ENCODE measurements at places on chromosomes 7 and 10.

- no peaks in the 10 kb centered on the region for H3K27me3 ChIP-seq
- no peak overlapping the region for H3K4me3 ChIP-seq
- H3K36me3 ChIP-seq: peaks cover 3% of the 10 kb centered on the region
Measured at GRCh38 chr7:16926861-16927260, 45.1 kb upstream of the AGR3 start.

DNA sequence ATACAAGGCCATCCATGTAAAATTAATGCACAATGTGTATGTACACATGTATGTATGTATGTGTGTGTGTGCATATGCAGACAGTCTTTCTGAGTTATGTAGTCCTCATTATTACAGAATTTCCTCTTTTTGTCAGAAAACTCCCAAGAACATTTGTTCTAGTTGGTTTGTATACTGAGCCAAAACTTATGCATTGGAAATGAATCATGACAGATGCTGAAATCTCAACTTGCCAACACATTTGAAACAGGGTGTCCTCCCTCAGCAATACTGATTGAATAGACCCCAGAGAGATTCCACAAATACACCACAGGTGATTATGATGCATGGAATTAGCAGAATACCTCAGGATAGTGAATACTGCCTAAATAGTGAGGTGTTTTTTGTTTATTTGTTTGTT lies 472.9 kb upstream of the PCDH15 start:
- no peak for DNase-seq
- no peaks in the 10 kb centered on the region for H3K27me3 ChIP-seq
- H3K4me1 ChIP-seq: no peaks in the 10 kb centered on the region
- H3K36me3 ChIP-seq: no peaks in the 10 kb centered on the region
- no peak overlapping the region for H3K4me3 ChIP-seq

DNA sequence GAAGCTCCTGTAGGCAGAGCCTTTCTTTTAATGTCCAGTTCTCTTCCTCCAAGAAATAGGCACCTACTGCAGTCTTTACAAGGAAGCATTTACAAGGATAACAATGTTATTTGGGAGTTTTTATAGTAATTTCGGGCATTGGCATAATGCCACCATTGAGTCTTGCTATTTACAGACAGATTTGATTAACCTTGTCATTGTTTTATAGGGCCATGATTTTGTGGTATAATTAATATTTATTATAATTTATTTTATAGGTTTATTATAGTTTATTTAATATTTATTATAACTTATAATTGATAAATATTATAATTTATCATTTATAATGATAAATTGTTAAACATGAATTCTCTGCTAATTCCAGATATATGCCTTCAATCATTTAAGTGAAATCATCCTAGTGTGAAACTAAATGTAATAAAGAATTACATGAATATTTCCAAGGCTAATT lies 573 bp upstream of the POT1 start:
- H3K4me1 ChIP-seq: peaks cover 28% of the 10 kb centered on the region
- H3K27ac ChIP-seq: peak overlapping the region; percentile 90
- peaks cover 5% of the 10 kb centered on the region for H3K27me3 ChIP-seq
- DNase-seq: no peak
- H3K36me3 ChIP-seq: peaks cover 17% of the 10 kb centered on the region

- DNase-seq: no peak
- peaks cover 36% of the 10 kb centered on the region for H3K36me3 ChIP-seq
- peak overlapping the region; percentile 52 for H3K27ac ChIP-seq
Measured at GRCh38 chr7:150586068-150586784, 19.0 kb downstream of the GIMAP4 start.

DNA sequence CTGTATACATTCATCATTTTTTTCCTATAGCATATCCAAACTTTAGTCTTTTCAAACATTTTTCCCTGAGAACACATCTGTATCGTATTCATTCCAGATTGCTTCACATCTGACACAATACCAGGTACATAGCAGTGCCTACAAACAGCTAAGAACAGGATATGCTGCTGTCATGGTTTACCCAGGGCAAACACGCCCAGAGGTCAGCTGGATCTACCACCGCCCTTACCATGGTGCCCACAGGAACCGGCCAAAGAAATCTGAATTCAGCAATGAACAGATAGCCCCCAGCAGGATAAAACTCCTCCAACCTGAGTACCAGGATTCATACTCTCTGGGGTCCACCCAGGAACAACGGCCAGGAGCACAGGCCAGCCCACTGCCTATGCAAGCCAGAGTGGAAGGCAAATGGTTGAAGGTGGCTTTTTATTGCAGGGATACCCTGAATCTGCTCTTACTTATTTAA lies 43.0 kb downstream of the TNS3 start:
- no peak overlapping the region for H3K27ac ChIP-seq
- peaks cover 14% of the 10 kb centered on the region for H3K27me3 ChIP-seq
- H3K36me3 ChIP-seq: no peaks in the 10 kb centered on the region

GRCh38 chr7:67343572-67343971 lies 346.9 kb downstream of the TYW1 start:
- no peak overlapping the region for H3K4me3 ChIP-seq
- H3K36me3 ChIP-seq: peaks cover 12% of the 10 kb centered on the region
- no peaks in the 10 kb centered on the region for H3K4me1 ChIP-seq
- no peak for DNase-seq
- no peak overlapping the region for H3K27ac ChIP-seq

- DNase-seq: peak; percentile 30
- peaks cover 2% of the 10 kb centered on the region for H3K36me3 ChIP-seq
- H3K27ac ChIP-seq: peak within 1 kb of the TSS; percentile 85
- H3K4me3 ChIP-seq: peak within 1 kb of the TSS; percentile 69
- H3K4me1 ChIP-seq: peaks cover 6% of the 10 kb centered on the region
- peaks cover 64% of the 10 kb centered on the region for H3K27me3 ChIP-seq
Measured at GRCh38 chr10:129963641-129964501, at the start of gene EBF3. EBF3 (minus strand) TSS chr10:129964274; CDS start chr10:129963768, 506 bp downstream.

DNA sequence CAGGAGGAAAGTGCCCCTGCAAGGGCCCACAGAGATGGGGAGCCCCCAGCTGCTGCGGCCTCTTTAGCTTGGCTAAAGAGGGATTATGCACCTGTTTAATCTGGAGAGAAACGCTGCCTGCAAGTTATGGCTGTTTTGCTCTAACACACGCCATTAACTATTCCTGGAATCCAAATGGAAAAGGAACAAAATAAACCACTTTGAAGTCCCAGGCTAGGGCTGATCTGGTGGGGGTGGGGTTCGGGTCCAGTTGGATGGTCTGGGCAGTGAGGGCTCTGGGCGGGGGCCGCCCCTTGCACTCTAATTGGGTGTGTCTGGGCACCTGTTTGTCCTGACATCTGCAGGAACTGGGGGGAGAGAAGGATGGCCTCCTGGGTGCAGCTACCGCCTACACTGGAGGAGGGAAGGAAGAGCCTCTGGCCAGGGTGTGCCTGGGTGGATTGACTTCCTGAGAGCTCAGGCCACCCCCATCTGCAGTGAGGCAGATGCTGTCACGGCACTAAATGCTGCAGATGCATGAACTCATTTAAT lies 300.6 kb downstream of the ZEB1 start:
- no peaks in the 10 kb centered on the region for H3K36me3 ChIP-seq
- no peak overlapping the region for H3K4me3 ChIP-seq
- H3K27me3 ChIP-seq: peaks cover 7% of the 10 kb centered on the region
- no peak for DNase-seq
- no peak overlapping the region for H3K27ac ChIP-seq
- no peaks in the 10 kb centered on the region for H3K4me1 ChIP-seq

- no peak overlapping the region for H3K4me3 ChIP-seq
- H3K27ac ChIP-seq: no peak overlapping the region
- no peak for DNase-seq
- no peaks in the 10 kb centered on the region for H3K27me3 ChIP-seq
- H3K36me3 ChIP-seq: no peaks in the 10 kb centered on the region
Measured at GRCh38 chr7:79035858-79036257, 417.6 kb downstream of the MAGI2 start.

- peaks cover 77% of the 10 kb centered on the region for H3K36me3 ChIP-seq
- H3K4me3 ChIP-seq: no peak overlapping the region
- H3K27ac ChIP-seq: peak overlapping the region; percentile 34
- no peak for DNase-seq
- H3K4me1 ChIP-seq: peaks cover 67% of the 10 kb centered on the region
- H3K27me3 ChIP-seq: no peaks in the 10 kb centered on the region
Measured at GRCh38 chr7:130899638-130900401, 165.8 kb upstream of the KLF14 start.

DNA sequence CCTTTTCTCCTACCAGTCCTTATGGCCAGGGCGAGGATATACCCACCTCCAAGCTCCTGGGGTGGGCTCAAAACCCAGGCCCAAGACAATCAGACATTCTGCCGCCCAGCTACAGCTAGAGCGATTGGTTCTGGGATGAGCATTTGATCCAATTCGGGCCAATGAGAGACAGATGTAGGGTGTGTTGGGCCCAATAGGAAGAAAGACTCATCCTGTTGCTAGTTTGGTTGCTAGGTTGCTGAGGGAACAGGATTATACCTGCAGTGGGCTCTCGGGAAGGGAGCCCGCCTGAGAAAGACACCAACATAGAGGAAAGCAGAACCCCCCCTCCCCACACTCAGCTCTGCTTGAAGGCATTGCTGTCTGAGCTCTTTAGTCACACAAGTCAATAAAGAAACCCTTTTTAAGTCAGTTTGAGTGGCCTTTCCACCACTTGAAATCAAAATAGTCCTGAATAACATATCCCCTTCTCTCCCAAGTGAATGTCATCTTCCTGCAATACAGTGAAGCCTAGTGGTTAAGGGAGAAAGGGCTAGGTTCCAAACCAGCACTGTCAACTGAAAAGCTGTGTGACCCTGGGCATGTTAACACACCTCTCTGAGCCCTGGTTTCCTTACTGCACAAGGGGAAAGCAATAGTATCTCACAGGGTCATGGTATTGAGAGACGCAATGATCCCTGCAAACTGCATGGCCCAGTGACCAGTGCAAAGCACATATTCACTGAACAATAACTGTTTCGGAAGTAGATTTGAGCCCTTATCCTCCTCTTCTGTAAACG lies 21.8 kb downstream of the ITPRIP start:
- H3K4me1 ChIP-seq: peaks cover 22% of the 10 kb centered on the region
- peaks cover 18% of the 10 kb centered on the region for H3K36me3 ChIP-seq
- DNase-seq: no peak
- no peak overlapping the region for H3K4me3 ChIP-seq
- no peak overlapping the region for H3K27ac ChIP-seq

DNA sequence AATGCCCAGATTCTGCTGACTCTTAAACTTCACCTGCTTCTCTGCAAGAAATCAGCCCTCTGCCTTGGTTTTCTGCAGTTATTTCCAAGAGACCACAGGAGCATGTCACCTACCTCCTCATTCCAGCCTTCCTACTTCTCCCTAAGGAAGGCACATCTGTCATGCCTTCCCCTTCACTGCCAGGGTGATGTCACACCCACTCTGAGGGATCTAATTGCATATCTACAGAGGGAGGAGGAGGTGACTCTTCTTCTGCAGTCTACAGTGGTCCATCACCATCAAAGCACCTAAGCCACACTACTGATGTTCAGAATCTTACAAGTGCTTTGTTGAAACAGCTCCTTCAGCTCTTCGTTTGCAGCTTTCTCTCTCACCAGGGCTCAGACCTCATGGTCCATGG lies 275.5 kb downstream of the FGFR2 start:
- no peaks in the 10 kb centered on the region for H3K4me1 ChIP-seq
- no peak overlapping the region for H3K27ac ChIP-seq
- no peak overlapping the region for H3K4me3 ChIP-seq
- H3K36me3 ChIP-seq: no peaks in the 10 kb centered on the region
- DNase-seq: no peak
- H3K27me3 ChIP-seq: no peaks in the 10 kb centered on the region

DNA sequence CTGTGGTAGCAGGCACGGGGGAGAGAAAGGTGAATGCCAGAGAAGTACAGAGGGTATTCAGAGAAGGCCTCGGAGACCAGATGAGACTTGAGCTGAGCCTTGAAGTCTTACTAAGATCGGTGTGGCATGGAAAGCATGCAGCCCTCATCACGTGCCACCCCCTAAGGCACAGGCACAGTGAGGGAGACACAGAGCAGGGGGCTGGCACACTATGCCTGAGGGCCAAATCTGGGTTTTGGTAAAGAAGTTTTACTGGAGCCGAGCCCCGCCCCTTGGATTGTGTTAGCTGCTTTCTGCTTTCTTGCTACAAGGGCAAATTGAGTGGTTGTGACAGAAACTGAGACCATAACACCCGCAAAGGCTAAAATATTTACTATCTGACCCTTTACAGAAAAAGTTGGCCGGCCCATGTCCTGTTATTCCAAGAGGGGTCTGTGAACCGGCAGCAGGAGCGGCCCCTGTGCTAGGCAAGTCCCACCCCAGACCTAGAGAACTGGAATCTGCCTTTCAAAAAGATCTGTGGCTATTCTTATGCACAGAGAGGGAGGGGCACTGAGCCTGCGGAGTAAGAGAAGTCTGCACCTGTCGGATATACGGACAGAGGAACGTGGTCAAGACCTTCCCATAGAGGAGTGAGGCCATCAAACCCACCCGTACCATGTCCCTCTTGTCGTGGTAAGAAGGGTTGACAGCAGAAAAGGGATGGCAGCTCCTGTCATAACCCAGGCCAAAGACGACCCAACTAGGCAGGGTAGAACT lies 109.3 kb upstream of the RHEB start:
- peaks cover 20% of the 10 kb centered on the region for H3K4me1 ChIP-seq
- DNase-seq: no peak
- H3K4me3 ChIP-seq: no peak overlapping the region
- H3K36me3 ChIP-seq: peaks cover 4% of the 10 kb centered on the region

DNA sequence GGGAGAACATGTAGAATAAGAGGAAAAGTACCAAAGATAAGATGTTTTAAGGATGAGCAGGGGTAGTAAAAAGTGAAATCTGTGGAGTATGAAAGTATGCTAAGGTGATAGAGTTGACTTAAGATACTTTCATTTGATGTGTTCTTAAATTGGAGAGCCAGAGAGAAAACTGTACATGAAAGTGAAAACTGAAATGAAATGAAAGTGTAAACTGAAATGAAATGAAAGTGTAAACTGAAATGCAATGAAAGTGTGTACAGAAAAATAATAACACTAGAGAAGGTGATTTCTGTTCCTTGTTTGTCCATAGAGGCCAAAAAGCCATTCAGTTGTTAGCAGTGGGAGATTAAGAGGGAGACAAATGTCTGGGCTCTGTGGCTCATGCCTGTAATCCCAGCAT lies 17.5 kb downstream of the AHR start:
- DNase-seq: no peak
- H3K27me3 ChIP-seq: no peaks in the 10 kb centered on the region
- H3K4me3 ChIP-seq: no peak overlapping the region
- peaks cover 31% of the 10 kb centered on the region for H3K36me3 ChIP-seq
- peak overlapping the region; percentile 3 for H3K27ac ChIP-seq
- peaks cover 19% of the 10 kb centered on the region for H3K4me1 ChIP-seq

- no peak overlapping the region for H3K27ac ChIP-seq
- no peaks in the 10 kb centered on the region for H3K4me1 ChIP-seq
- no peak overlapping the region for H3K4me3 ChIP-seq
- no peak for DNase-seq
Measured at GRCh38 chr10:1200866-1201807, 145.0 kb downstream of the WDR37 start.

- no peak for DNase-seq
- H3K4me1 ChIP-seq: peaks cover 48% of the 10 kb centered on the region
- peaks cover 15% of the 10 kb centered on the region for H3K36me3 ChIP-seq
- H3K27me3 ChIP-seq: no peaks in the 10 kb centered on the region
- no peak overlapping the region for H3K27ac ChIP-seq
- no peak overlapping the region for H3K4me3 ChIP-seq
Measured at GRCh38 chr10:69332278-69333010, 54.1 kb downstream of the HK1 start.

GRCh38 chr10:32273336-32273735 lies 73.6 kb downstream of the EPC1 start:
- DNase-seq: no peak
- H3K27ac ChIP-seq: no peak overlapping the region
